Osteoblast (primary cell): ENCODE measurements at places on chromosomes 3 and 15. TPM values are rescaled to one million over a fixed set of nuclear protein-coding genes. Genes with fewer than 3 reads are reported as not detected.

Gene IL17RE
- total RNA-seq = 0.29 and 0.72 TPM in 2 replicates

Gene FHIT
- 2.4 and 3.3 TPM in 2 replicates for total RNA-seq

Gene ACTC1
- total RNA-seq = not detected in 2 replicates

Gene SLC28A1
- not detected in 2 replicates for total RNA-seq

Gene GP5
- 0.29 and 0.36 TPM in 2 replicates for total RNA-seq

Gene NANOGP8
- under 0.01 and 1.2 TPM in 2 replicates for total RNA-seq

Gene SERPINI1
- 1.4 and 2.7 TPM in 2 replicates for total RNA-seq

Gene PRR20G
- not detected in 2 replicates for total RNA-seq

Gene ECE2
- total RNA-seq = not detected in 2 replicates

Gene CELF6
- total RNA-seq = 0.36 and 0.59 TPM in 2 replicates

Gene DPPA2
- total RNA-seq = not detected in 2 replicates

Gene RCN2
- 50.3 and 54.8 TPM in 2 replicates for total RNA-seq

Gene CD80
- total RNA-seq = 2.5 and 3.2 TPM in 2 replicates

Gene GPR149
- total RNA-seq = not detected in 2 replicates

Gene RHOV
- total RNA-seq = 0.36 TPM in 1 of 2 replicates, not detected in the other

Gene BNC1
- 3.3 and 3.5 TPM in 2 replicates for total RNA-seq

Gene TMEM108
- 0.29 and 0.36 TPM in 2 replicates for total RNA-seq

Gene C3orf70
- 1.4 and 1.5 TPM in 2 replicates for total RNA-seq

Gene GRAMD1C
- 1.2 and 2.2 TPM in 2 replicates for total RNA-seq

Gene CASR
- not detected in 2 replicates for total RNA-seq

Gene GLT8D1
- 98.8 and 103 TPM in 2 replicates for total RNA-seq

Gene GREM1
- 457 and 499 TPM in 2 replicates for total RNA-seq
